ENCODE measurements at places on chromosomes 3 and 15.

DNA sequence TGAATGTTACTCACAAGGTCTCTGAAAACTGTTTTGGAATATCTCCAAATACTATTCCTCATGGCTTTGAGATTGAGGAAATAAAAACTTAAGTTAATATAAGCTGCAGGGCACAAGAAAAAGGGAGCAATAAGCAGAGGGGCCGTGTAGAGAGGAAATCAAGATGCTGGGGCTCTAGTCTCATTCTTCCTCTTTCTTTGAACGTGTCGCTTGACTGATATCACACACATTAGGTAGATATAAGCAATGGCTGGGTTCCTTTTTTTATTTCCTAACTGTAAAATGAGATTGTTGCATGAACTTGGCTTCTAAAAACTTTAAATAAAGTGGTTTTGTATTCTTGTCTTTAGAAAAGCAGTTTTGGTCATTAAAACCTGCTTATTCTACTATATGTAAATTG, 326.7 kb upstream of the ROPN1 start:
- no peak for DNase-seq

- no peak for DNase-seq
Observed at GRCh38 chr15:57019496-57020160, 101.2 kb downstream of the TCF12 start.

DNA sequence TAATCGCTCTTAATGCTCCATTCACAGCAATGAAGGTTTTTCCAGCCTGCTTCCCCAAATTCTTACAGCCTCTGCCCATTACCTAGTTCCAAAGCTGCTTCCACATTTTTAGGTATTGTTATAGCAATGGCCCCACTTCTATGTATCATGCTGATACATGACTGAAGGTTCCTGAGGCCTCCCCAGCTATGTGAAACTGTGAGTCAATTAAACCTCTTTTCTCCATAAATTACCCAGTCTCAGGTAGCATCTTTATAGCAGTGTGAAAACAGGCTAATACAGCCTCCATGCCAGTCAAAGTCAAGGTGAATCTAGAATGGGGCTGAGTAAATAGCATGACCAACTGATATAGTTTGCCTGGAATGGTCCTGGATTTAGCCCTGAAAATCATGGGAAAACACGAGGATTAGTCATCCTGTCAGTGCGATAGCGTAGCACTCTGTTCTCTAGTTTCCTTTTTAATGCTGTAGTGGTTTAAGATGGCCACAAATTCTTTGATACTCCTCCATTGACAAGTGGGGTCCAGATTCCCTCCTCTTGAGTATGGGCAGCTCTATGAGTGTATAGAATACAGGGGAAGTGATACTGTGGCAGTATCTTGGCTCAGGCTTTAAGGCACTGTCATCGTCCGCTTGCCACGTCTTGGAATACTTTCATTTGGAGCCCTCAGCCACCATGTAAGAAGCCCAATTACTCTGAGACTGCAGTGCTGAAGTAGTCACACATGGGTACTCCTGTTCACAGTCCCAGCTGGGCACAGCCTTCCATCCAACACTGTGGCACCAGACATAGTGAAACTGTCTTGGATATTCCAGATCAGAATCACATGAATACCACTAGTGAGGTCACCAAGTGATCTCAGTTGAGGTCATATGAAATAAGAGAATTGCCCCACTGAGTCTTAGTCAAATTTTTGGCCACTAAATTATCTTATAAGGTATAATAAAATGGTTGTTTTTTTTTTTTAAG, 94.0 kb upstream of the PLCL2 start:
- no peak for DNase-seq

- DNase-seq = no peak
Observed at GRCh38 chr3:146975476-146975875, 370.3 kb upstream of the PLSCR5 start.

DNA sequence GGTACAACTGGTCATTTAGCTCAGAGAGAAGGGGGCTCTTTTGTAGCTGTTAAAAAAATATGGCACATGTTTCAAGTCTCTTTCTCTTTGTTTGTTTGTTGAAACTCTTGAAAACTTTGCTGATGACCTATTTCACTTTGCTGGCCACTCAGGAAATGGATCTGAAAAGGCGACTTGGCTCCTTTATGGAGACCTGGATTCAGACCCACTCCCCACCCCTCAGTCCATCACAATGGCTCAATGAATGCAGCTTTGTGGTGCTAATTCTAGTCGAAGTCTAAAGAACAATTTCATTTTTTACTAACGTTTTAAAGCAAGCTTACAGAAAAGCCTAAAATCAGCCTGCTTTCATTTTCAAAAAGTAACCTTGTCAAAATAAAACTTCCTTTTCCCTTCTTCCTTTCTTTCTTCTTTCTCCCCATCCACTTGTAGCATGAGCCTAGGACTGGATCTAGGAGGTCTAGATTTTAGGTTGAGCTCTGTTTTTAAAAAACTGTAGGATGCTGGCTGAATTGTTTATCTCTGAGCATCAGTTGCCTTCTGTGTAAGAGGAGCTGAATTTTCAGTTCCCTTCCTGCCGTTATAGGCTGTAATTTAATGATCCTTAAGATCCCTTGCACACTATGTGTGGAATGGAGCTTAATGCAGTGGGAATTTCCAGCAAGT, 165.5 kb upstream of the FEZF2 start:
- DNase-seq = no peak

DNA sequence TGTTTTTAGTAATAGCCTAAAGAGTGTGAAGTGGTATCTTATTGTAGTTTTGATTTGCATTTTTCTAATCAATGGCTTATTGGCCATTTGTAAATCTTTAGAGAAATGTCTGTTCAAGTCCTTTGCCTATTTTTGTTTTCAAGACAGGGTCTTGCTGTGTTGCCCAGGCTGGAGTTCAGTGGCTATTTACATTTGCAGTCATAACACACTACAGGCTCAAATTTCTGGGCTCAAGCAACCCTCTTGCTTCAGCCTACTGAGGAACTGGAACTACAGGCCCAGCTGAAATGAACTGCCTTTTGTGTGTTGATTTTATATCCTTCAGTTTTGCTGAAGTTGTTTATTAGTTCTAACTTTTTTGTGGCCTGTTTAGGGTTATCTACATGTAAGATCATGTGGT, 27.9 kb downstream of the BSN start:
- no peak for DNase-seq

DNA sequence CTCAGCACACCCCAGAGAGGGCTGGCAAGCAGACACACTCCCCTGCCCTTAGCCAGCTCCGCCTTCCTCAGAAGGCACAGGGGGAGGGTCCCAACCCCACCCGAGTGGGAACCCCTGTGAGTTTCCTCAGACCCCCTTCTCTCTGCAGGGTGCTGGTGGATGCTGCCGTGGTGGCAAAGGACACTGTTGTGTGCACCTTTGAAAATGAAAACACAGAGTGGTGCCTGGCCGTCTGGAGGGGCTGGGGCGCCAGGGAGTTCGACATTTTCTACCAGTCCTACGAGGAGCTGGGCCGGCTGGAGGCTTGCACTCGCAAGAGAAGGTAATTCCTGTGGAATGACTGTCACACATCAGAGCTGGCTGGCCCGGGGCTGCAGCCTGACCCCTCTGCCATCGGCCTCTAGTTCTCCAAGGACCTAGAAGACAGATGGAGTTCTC, 149.4 kb downstream of the LRRK1 start:
- DNase-seq = no peak

DNA sequence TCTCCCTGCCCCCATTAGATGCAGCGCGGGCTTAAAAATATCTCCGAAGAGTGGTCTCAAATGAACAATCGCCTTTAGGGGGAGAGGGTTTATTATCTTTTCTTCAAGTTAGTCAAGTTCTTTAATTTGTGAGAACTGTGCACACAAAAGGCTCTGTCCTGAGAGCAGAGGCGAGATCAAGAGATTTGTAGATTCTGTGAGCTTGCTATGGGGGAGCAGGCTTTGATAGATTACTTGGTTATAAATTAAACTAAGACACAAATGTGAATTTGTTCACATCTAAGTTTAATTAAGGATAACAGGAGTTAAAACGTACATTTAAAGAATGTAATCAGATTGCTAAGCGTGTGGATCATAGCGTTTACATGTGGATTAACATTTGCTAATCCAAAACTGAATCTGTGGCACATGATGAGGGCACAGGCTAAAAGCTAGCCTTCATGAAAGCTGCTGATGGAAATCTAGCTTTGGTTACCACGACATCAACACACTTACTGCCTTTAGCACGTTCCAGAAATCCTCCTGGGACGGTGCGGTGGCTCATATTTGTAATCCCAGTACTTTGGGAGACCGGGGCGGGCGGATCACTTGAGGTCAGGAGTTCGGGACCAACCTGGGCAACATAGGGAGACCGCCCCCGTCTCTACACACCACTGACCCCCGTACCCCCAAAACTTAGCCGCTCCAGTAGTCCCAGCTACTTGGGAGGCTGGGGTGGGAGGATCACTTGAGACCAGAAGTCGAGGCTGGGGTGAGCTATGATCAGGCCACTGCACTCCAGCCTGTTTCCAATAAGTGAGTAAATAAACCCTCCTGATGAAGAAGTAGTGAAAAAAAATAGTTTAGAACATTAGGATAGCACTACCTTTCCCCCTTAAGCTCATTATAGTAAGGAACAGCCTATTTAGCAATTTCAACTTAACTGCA, 1.0 kb upstream of the PRTG start:
- no peak for DNase-seq

GRCh38 chr3:128235207-128235926, 82.1 kb downstream of the EEFSEC start:
- no peak for DNase-seq

DNA sequence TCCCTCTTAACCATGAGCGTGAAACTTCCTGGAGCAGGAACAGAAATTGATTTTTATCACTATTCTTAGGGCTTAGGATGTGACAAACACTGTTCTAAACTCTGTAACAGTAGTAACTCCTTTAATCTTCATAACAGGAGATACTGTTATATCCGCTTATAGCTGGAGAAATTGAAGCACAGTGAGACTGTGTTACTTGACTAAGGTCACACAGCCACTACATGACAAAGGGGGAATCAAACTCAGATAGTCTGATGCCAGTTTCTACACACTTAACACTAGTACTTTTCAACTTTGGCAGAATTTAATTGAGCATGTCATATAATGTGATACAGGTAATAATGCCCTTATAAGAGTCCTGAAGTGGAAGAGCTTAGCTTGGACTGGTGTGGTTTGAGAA, 800 bp upstream of the TARS3 start:
- DNase-seq = no peak

DNA sequence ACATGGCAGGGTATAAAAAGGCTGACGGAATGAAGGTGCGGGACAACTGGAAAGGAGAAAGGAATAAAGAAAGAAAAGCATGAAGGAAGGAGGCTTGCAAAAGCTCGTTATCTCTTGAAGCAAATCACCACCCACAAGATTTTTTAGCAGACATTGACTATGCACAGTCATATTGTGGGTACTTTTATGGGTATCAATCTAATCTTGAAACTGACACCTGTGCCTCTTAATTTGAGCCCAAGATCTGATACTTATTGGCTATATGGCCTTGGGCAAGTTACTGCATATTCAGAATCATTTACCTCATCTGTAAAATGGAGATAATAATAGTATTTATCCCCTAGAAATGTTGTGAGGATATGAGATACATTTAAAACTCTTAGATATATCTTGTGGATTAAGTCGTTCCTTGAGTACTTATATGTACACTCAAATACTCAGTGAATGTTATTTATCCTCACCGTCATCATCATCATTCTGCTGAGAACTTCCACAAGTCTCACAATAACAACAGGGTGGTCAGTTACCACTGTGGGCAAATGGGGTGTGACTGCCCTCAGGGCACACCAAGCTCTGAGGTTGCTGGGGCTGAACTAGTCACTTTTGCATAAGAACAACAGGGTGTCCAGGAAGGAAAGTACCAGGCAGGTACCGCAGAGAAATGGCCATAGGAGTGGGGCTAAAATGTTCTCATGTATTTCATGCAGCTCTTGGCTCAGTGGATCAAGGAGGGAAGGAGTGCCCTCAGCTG, 266.1 kb downstream of the SLC9A9 start:
- DNase-seq = no peak

DNA sequence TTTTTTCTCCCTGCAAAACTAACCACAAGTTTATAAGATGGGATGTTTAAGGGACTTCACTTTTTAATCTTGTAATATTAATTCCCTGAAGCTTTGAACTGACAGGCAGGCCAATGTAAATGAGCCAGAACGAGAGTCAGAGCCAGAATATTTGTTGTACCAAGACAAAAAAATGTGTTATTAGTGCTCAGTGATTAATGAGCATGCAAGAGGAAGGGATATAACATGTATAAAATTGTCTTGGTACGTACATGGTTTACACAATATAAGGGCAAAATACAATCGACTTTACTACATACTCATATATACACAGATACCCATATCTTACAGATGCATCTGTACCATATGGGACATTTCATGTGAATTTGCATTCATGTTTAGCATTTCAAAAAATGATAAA, 331.2 kb downstream of the MECOM start:
- DNase-seq = no peak

GRCh38 chr3:160931474-160931873, 173.7 kb downstream of the B3GALNT1 start:
- no peak for DNase-seq

GRCh38 chr15:25767356-25768151, 95.6 kb downstream of the ATP10A start:
- no peak for DNase-seq
